ENCODE measurements at places on chromosomes 4 and X.
A peak's percentile ranks its signal among the peaks of the same experiment; 100 is the strongest.

DNA sequence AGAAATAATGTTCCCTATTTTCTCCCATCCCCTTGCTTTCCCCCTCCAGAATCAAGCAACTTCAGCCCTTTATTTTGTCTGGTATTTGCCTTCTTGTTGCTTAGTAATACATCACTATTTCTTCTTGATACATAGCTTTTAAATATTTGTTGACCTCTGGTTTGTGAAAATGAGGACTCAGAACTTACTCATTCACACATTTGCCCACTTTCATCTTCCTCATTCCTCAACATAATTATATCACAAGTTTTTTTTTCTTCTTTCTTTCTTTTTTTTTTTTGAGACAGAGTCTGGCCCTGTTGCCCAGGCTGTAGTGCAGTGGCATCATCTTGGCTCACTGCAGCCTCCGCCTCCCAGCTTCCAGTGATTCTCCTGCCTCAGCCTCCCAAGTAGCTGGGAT is 28.9 kb upstream of the NDUFC1 start:
- DNase-seq: peak; percentile 51

GRCh38 chr4:88674565-88674964 is 23.1 kb downstream of the NAP1L5 start:
- peak; percentile 35 for DNase-seq

DNA sequence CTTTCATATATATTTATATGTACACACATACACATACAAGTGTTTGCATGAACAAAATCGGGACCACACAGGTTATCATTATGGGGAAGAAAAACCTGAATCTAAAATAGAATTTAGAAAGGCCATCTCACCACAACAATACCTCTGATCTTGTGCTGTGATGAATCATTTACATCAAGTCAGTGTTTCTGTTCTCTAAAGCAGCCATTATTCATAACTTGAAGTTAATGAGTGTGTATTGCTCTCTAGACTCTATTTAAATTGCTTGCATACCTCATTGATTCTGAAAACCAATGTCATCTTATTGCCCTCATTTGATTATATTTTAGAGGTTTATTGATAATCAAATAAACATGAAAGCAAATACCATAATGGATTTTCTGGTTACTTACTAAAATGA is 71.6 kb downstream of the FAM114A1 start:
- DNase-seq: no peak

DNA sequence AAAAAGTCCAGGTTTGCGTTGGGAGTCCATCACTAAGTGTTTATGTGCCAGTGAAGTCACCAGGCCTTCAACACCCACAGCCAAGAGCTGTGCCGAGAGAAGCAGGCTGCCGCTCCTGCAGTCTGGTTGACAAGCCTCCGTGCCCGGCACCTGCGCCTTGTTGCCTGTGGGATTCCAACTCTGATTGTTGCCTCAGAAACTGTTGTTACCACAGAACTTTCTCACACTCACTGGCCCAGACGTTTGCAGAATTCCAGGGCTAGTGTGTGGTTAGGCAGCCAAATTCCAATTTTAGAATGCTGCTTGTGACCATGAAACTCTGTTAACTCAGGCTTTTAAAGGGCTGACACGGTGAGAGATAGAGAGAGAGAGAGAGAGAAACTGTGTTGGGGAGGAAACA is 119.5 kb upstream of the LIMCH1 start:
- peak; percentile 90 for DNase-seq

- no peak for DNase-seq
Measured at GRCh38 chr4:38968668-38969067, 63.5 kb downstream of the TMEM156 start.

DNA sequence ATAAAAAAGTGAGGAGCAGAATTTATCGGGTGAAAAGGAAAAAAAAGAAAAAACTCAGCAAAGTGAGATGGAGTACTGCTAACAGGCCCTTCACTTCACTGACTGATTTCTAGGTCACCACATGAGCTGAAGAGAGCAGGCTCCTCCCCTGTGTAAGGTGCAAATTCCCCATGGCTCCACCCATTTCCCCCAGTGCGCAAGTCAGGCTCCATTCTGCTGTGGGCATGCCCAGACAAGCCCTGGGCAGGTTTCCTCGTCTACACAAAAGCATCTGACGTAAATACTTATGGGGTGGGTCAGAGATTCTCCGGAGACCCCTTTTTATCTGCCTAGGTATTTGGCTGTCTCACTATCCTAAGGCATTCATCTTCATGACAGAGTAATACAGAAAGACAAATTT is 157.9 kb downstream of the MAGEB5 start:
- no peak for DNase-seq

DNA sequence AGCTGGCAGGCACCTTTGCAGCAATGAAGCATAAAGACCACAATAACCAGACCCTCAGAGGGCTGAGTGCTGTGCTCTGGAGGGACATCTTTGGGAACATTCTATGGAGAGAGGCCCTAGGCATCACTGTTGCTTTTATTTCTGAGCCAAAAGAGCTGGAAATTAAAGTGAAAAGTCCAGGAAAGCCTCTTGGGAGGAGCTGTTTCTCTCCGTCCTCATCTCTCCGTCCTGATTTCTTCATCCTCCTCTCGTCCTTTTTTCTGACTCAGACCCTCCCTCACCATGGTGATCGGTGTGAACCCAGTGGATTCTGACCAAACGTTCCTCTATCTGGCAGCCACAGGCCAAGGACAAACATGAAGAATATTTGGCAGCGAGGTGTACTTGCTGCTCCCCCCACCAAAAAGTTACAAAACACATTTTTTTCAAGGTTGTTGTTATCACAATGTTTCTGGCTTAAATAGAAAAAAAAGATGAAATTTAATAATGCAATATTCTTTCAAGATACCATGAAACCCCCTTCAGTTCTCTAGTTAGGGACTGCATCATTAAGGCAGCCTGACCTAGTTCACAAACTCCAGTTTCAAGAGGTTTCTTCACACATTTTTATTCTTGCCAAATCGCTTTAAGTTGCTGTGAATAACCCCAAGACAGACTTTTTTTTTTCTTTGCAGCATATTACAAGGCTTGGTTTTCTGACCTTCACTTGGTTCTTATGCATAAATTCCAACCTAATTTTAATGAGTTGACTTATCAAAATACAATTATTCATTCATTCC is 80.2 kb downstream of the SCD5 start:
- DNase-seq: no peak

DNA sequence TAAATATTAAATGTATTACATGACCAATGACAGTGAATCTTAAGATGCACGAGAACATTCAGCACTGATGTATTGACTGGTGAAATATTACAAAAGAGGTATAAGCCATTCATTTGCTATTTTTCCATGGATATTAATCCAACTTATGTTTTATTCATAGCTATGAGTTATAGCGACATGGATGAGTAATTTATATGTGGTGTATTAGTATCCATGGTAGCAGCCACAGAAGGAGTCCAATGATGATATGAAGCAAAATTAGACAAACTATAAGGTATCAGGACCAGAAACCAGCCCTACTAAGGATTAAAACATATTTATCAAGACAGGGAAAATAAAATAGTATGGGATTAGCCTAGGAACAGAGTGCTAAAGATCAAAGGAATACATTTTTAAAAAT is 50.7 kb downstream of the THAP9 start:
- DNase-seq: no peak
